Activated CD4-positive, alpha-beta T cell treated with anti-CD3 and anti-CD28 coated beads for 4 hours (primary cell): ENCODE measurements at places on chromosomes 1 and 21.

GRCh38 chr1:26468911-26469310, 3.3 kb upstream of the HMGN2 start:
- no peak for DNase-seq

GRCh38 chr1:162391790-162392563, 10.4 kb downstream of the C1orf226 start:
- DNase-seq, result no peak

DNA sequence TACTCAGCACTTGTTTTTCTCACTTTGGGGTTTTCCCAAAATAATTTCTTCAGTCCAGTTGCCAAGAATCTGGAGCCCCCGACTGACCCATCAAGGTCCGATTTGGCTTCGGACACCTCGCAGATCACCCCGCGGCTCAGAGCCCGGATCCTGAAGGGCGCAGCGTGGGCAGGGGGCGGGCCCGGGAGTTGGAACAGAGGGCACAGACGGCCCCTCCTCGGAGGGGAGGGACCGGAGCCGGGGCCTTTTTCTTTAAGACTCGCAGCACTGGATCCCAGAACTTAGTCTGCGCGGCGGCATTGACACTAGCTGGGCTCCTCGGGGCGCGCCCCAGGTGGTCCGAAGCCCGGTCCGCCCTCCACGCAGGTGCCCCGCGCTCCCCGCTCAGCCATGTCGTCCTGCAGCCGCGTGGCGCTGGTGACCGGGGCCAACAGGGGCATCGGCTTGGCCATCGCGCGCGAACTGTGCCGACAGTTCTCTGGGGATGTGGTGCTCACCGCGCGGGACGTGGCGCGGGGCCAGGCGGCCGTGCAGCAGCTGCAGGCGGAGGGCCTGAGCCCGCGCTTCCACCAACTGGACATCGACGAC, at the start of gene CBR3:
Gene CBR3 (plus strand): TSS at position 277 of the 588 bp plus-strand sequence. CDS start 114 bp downstream, at position 391.
- DNase-seq, result peak; percentile 49

GRCh38 chr1:115829947-115830346, 11.0 kb downstream of the NHLH2 start:
- no peak for DNase-seq

GRCh38 chr1:113943028-113943811, 14.1 kb downstream of the HIPK1 start:
- DNase-seq, result no peak

GRCh38 chr1:65323246-65323645, 13.9 kb downstream of the DNAJC6 start:
- DNase-seq, result no peak

- no peak for DNase-seq
Observed at GRCh38 chr1:3248155-3249141, 179.4 kb downstream of the PRDM16 start.

DNA sequence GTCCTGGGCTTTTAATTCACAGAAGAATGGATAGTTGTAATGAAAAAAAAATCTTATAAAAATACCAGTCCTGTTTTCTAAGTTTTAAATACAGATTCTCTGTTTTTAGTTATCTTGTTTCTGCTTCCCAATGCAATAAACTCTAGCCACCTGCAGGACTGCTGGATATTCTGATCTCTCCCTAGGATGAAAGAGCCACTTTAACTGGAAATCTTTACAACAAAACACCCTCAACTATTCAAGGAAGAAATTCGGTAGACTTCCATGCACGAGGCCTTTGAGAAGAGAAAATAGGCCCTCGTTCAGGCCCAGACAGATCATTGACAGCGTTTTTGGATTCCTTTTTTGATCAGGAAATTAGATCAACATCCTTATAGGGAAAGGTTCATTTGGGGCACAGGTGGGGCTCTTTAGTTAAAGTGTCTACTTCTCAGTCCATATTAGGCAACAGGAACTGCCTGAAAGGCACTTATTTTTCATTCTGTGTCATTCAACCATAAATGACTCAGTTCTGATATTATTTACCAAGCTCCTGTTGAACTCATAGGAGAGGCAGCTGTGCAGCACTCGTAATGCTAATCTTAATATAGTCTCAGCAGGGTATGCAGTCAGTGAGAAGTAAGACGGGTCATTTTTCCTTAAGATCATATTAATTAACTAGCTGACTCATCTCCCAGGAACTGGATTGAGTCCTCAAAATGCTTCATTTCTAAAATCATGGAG, 71.1 kb upstream of the ERRFI1 start:
- no peak for DNase-seq

DNA sequence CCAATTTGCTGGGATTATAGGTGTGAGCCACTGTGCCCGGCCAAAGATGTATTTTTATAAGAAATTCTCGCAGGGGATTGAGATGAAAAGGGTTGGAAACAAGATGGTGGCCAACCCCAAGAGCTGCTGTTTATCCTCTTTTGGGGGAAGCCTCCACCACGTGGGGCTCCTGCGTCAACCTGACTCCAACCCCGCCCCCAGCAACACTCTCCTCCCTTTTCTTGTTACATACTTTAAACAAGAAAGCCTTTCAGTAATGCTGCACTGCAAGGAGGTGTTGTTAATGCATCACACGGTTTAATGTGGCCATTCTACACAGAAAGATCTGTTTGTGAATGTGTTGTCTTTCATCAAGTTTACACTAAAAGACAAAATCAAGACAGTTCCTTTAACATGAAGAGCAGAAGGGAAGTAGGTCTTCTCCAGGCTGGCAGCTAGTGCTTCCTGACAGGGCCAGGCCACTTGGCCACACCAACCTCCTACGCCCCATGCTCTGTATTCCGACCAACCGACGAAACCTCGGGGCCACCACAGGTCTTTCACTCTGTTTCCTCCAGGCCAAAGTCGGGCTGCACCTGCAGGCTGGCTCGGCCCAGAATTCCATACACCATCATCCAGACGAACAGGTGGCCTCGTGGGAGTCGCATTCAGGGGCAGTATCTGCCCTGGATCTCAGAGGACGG, 25.9 kb downstream of the C2CD2 start:
- no peak for DNase-seq

- no peak for DNase-seq
Observed at GRCh38 chr1:97893844-97894243, 27.0 kb downstream of the DPYD start.

GRCh38 chr1:229129301-229130027, 141.4 kb upstream of the RAB4A start:
- no peak for DNase-seq

- DNase-seq, result no peak
Observed at GRCh38 chr21:46005481-46005881, 23.9 kb downstream of the COL6A1 start.

DNA sequence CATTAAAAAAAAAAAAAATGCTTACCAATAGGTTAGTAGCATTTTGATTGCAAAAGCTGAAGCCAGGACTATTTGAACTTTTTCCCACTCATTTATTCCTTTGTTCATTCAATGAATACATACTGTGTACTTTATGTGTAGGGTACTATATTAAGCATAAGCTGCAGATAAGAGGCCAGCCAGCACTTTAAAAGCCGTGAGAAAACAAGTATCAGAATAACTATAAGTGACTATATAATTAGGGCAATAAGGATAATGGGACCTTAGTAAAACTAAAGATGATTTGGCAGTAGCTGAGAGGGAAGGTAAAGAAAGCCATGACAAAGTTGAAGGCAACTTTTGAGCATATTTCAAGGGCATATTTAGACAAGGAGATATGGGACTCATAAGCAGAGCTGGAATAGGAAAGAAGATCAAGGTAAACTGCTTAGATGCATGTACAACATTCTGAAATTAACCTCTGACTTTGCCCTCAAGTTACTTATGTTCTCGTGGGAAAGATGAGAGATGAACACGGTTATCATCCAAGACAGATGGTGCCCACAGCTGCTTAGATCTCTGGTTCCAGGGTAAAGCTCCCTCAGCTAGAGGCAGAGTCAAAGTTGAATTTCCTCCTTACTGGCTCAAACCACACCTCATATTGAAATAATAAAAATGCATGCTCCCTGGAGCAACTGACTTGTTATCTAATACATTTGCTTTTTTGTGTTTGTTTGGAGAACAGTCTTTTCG, 44.0 kb upstream of the FMO2 start:
- no peak for DNase-seq

- DNase-seq, result no peak
Observed at GRCh38 chr1:41153750-41154274, 88.3 kb downstream of the SCMH1 start.

GRCh38 chr1:19344831-19345230, 32.7 kb downstream of the SLC66A1 start:
- no peak for DNase-seq

DNA sequence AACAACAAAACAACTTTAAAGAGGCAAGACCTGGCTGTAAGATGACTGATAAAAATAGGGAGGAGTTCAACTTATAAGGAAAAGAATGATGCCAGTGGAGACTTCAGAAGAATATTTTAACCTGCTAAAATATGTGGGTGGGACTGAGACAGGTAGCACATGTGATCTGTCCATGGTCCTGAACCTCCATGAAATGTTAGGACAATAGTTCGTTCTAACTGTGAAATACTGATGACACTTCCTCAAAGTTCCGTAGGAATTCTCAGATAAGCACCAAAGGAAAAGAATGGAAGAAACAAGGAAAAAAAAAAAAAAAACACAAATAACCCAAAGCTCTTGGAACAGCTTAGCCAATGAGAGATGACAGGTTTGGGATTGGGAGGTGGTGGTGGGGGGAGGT, 44.7 kb downstream of the CDC42BPA start:
- DNase-seq, result no peak

- no peak for DNase-seq
Observed at GRCh38 chr1:66246351-66247269, 287.3 kb upstream of the SGIP1 start.
